ENCODE measurements at places on chromosomes 3 and 15.

DNA sequence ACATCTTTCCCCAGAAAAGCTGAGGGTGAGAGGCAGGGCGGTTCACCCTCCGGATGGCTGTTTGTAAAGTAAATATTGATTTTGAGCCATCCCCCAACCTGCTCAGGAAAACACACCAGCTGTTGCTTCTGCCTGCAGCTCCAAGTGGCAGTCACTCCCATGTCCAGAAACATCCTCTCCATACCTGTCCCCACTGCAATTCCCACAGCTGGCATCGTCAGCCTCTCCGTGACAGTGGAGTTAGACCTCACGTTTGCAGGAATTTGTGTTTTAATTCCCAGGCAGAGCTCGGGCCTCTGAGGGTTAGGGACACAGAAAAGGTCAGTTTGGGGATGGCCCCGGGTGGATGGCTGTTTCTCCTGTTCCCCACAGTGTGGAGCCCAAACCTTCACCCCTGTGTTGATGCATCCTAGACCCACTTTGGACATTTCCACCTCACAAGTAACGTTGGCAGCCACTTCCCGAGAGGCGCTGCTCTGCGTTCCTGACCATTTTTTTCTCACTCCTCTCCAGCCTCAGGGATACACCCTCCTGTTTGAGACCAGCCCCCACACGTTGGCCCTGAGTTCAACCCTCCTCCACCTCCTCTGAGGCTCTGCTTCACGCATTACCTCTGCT is 11.8 kb upstream of the FAM174B start:
- H3K27ac ChIP-seq: no peak overlapping the region
- no peaks in the 10 kb centered on the region for H3K36me3 ChIP-seq
- peaks cover 8% of the 10 kb centered on the region for H3K27me3 ChIP-seq
- no peaks in the 10 kb centered on the region for H3K4me1 ChIP-seq
- no peak for DNase-seq

- no peaks in the 10 kb centered on the region for H3K4me1 ChIP-seq
- H3K27ac ChIP-seq: no peak overlapping the region
- no peak overlapping the region for H3K4me3 ChIP-seq
- H3K36me3 ChIP-seq: no peaks in the 10 kb centered on the region
- no peak for DNase-seq
Measured at GRCh38 chr3:48215466-48215865, 7.8 kb upstream of the CAMP start.

GRCh38 chr15:78140292-78140691 is 8.9 kb upstream of the IDH3A start:
- H3K27me3 ChIP-seq: no peaks in the 10 kb centered on the region
- no peak overlapping the region for H3K4me3 ChIP-seq
- no peak overlapping the region for H3K27ac ChIP-seq

DNA sequence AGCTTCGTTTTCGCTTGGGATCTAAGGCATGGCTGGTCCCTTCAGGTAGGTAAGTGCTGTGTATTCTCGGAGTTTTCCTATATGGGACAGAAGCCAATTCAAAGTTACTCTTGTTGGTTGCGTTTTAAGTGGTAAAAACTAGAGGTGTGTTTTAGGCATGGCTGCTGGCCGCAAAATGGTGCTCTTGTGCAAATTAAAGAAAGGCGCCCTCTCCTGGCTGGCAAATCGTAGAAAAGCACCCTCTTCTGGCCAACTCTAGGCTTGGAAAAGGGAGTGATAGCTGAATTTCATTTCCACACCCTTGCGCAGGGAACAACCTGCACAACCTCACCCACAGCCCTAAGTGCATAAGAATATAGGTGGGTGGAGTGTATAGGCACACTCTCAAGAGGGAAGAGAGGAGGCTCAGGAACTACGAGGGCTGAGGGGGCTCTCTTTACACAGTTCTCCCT is 23.5 kb downstream of the DRD3 start:
- H3K27me3 ChIP-seq: peaks cover 18% of the 10 kb centered on the region
- H3K4me1 ChIP-seq: peaks cover 3% of the 10 kb centered on the region
- no peak overlapping the region for H3K27ac ChIP-seq
- H3K4me3 ChIP-seq: no peak overlapping the region
- DNase-seq: peak; percentile 35

- no peaks in the 10 kb centered on the region for H3K36me3 ChIP-seq
- no peak overlapping the region for H3K4me3 ChIP-seq
- H3K27me3 ChIP-seq: no peaks in the 10 kb centered on the region
- H3K27ac ChIP-seq: no peak overlapping the region
Measured at GRCh38 chr3:171472552-171472951, 12.3 kb upstream of the TNIK start.

Data from DND-41 (cell line).